ENCODE measurements at places on chromosomes 6 and 20. TPM values are rescaled to one million over a fixed set of nuclear protein-coding genes. Genes with fewer than 3 reads are reported as not detected.

The NUP153 gene
- 28.1 TPM for total RNA-seq

The RAET1G gene
- 0.55 TPM for total RNA-seq

The OLIG3 gene
- total RNA-seq = not detected

The AIF1 gene
- total RNA-seq = 17.0 TPM

The SFT2D1 gene
- 26.3 TPM for total RNA-seq

The CDSN gene
- total RNA-seq = not detected

The EPB41L1 gene
- total RNA-seq = 20.5 TPM

The FAM217A gene
- not detected for total RNA-seq

The KPNA5 gene
- total RNA-seq = 12.8 TPM
